ENCODE measurements at places on chromosomes 6 and 20.
A peak's percentile ranks its signal among the peaks of the same experiment; 100 is the strongest.

GRCh38 chr6:15569035-15569995 lies 93.5 kb downstream of the DTNBP1 start:
- H3K27ac ChIP-seq, result no peak overlapping the region
- no peak overlapping the region for H3K4me3 ChIP-seq
- no peaks in the 10 kb centered on the region for H3K4me1 ChIP-seq

DNA sequence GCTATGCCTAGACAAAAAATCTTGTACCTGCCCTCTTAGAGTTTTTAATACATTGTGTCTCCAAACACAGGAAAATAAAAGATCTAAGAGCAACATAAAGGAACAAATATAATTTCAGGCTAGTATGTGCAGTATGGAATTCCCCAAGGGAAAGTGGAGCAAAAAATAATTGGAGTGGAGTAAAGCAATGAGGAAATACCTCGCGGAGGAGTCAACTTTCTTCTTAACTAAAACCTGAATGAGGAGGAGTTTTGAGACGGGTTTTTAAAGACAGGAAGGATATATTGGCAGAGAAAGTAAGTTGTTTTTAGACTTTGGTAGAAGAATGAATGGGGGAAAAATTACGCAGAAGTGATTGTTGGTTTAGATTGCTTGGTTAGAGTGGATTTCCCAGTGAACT lies 14.0 kb downstream of the HIVEP1 start:
- no peaks in the 10 kb centered on the region for H3K36me3 ChIP-seq
- no peak for DNase-seq
- H3K27ac ChIP-seq, result no peak overlapping the region
- no peaks in the 10 kb centered on the region for H3K27me3 ChIP-seq
- peaks cover 13% of the 10 kb centered on the region for H3K4me1 ChIP-seq

DNA sequence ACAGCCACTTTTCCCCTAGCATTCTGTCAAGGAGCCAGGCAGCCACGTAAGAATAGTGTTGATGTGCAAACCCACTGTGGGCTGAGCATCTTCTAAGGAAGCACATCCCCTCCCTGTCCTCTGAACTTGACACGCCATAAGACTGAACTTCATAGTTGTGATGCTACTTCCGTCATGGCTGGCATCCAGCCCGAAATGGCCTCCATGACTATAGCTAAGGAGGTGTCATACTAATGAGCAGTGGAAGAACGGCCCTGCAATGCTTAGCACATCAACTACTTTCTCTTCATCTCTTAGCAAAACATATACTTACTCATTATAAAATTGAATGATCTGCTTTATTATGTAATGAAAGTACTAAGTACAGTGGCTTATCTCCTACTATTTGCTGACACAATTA lies 110.2 kb downstream of the GJA10 start:
- H3K36me3 ChIP-seq, result peaks cover 80% of the 10 kb centered on the region
- no peak overlapping the region for H3K4me3 ChIP-seq
- no peaks in the 10 kb centered on the region for H3K27me3 ChIP-seq
- no peak overlapping the region for H3K27ac ChIP-seq
- H3K4me1 ChIP-seq, result peaks cover 10% of the 10 kb centered on the region
- DNase-seq, result no peak

- H3K27ac ChIP-seq, result no peak overlapping the region
- no peaks in the 10 kb centered on the region for H3K36me3 ChIP-seq
- no peak for DNase-seq
- H3K27me3 ChIP-seq, result no peaks in the 10 kb centered on the region
Observed at GRCh38 chr6:141347086-141347485, 785.6 kb upstream of the GJE1 start.

DNA sequence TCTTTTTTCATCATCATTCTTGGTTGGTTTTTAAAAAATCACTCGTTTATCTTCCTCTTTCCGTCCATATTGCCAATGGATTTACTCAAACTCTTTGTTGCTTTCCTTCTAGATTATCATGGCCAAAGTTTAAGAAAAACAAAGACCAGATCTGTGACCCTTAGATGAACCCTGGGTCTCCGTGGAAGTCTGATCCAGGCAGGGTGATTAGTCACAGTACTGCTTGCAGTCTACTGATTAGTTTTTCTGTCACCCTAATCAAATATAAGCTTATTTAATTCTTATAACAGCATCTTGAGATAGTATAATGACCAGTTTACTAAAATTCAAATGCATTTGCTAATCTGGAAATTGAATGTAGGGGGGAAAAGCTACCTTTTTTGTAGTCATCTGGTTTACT lies 6.0 kb upstream of the SMIM28 start:
- no peaks in the 10 kb centered on the region for H3K4me1 ChIP-seq
- H3K27ac ChIP-seq, result no peak overlapping the region
- no peaks in the 10 kb centered on the region for H3K36me3 ChIP-seq
- H3K4me3 ChIP-seq, result no peak overlapping the region

- no peaks in the 10 kb centered on the region for H3K27me3 ChIP-seq
- H3K36me3 ChIP-seq, result peaks cover 39% of the 10 kb centered on the region
- H3K27ac ChIP-seq, result peak overlapping the region; percentile 7
- DNase-seq, result no peak
Observed at GRCh38 chr6:41929924-41930323, 8.6 kb downstream of the BYSL start.

- no peak for DNase-seq
- no peaks in the 10 kb centered on the region for H3K4me1 ChIP-seq
- H3K27me3 ChIP-seq, result no peaks in the 10 kb centered on the region
- no peak overlapping the region for H3K27ac ChIP-seq
- H3K36me3 ChIP-seq, result no peaks in the 10 kb centered on the region
- H3K4me3 ChIP-seq, result no peak overlapping the region
Observed at GRCh38 chr6:50404643-50405042, 308.7 kb upstream of the TFAP2D start.

- no peak overlapping the region for H3K27ac ChIP-seq
- no peaks in the 10 kb centered on the region for H3K27me3 ChIP-seq
- H3K4me3 ChIP-seq, result no peak overlapping the region
- no peak for DNase-seq
Observed at GRCh38 chr6:144749263-144749662, 464.1 kb downstream of the UTRN start.

- DNase-seq, result no peak
- H3K36me3 ChIP-seq, result no peaks in the 10 kb centered on the region
- no peak overlapping the region for H3K4me3 ChIP-seq
- no peaks in the 10 kb centered on the region for H3K27me3 ChIP-seq
Observed at GRCh38 chr6:120378582-120379220, 955.6 kb downstream of the TBC1D32 start.

GRCh38 chr6:157227202-157228166 lies 95.8 kb downstream of the TMEM242 start:
- H3K4me3 ChIP-seq, result no peak overlapping the region
- DNase-seq, result peak; percentile 57
- no peaks in the 10 kb centered on the region for H3K27me3 ChIP-seq
- H3K36me3 ChIP-seq, result no peaks in the 10 kb centered on the region
- no peak overlapping the region for H3K27ac ChIP-seq
- peaks cover 40% of the 10 kb centered on the region for H3K4me1 ChIP-seq

DNA sequence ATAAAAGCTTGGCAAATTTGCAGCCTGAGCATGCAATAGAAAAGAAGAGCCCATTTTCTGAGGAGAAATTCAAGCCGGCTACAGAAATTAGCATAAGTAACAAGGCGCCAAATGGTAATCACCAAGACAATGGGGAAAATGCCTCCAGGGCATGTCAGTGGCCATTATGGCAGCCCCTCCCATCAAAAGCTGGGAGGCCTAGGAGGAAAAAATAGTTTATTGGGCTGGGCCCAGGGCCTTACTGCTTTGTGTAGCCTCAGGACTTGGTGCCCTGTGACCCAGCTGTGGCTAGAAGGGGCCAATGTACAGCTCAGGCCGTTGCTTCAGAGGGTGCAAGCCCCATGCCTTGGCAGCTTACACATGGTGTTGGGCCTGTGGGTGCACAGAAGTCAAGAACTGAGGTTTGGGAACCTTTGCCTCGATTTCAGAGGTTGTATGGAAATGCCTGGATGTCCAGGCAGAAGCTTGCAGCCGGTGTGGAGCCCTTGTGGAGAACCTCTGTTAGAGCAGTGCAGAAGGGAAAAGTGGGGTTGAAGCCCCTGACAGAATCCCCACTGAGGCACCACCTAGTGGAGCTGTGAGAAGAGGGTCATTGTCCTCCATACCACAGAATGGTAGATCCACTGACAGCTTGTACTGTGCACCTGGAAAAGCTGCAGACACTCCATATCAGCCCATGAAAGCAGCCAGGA lies 328.5 kb upstream of the MAP3K7 start:
- no peaks in the 10 kb centered on the region for H3K4me1 ChIP-seq
- H3K36me3 ChIP-seq, result no peaks in the 10 kb centered on the region

DNA sequence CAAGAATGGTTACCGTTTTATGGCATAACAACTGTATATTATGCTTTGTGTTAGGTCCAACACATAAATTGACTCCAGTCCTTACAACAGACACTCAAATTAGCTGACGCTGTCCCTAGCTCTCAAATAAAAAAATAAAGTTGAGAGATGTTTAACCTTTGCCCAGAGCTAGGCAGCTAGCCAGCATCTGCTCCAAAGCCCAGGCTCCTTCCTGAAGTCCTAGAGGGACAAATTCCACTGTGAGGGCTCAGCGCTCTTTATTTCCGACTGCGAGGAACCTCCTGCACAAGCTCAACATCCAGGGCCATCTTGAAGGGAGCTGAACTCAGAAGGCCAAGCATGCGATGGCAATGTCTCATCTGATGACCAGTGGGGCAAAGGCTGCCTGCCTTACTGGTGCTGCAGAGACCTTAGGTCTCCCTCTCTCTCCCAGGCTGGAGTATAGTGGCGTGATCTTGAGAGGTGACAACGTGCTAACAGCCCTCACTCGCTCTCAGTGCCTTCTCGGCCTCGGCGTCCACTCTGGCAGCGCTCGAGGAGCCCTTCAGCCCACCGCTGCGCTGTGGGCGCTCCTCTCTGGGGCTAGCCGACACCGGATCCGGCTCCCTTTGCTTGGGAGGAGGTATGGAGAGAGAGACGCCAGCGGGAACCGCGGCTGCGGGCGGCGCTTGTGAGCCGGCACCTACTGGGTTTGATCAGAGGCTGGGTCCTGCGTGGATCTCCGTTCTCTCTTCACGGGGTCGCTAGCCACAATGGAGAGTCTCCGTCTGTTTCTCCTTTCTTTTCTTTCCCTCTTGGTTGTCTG lies 24.7 kb upstream of the GFOD1 start:
- H3K4me3 ChIP-seq, result no peak overlapping the region
- H3K4me1 ChIP-seq, result no peaks in the 10 kb centered on the region
- no peaks in the 10 kb centered on the region for H3K27me3 ChIP-seq
- no peaks in the 10 kb centered on the region for H3K36me3 ChIP-seq
- H3K27ac ChIP-seq, result no peak overlapping the region
- no peak for DNase-seq

DNA sequence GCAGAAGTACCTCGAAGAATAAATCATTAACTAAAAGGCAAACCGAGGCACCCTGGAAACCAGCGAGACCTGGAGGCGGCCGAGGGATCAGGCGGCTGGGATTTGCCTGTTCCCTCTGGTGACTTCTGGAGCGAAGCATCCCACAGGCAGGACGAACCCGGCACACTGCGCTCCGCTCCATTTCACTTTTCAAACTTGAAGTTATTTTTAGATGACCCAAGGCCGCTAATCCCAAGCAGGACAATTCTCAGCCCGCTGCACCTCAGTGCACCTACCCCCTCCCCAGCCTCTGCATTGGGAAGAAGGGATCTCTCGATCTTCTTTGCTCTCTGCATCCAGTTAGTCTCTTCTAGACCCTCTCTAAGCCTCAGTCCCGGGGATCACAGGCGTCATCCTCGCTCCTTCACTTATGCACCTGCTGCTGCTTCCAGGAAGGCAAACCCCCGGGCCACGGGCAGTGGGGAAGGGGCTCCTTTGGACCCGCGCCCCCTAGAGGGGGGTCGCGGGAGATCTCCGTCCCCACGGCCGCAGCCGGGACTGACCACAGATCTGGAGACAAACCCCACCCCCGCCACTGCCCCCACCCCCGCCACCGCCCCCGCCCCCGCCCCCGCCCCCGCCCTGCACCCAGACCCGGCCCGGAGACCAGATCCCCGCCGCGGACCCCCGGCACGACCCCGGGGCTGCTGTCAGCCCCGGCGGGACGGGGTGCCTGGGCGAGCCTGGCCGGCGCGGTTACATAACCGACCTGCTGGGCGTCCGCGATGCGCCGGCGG lies 636 bp downstream of the RCAN2 start:
- no peak overlapping the region for H3K27ac ChIP-seq
- DNase-seq, result no peak
- peaks cover 6% of the 10 kb centered on the region for H3K27me3 ChIP-seq

- no peak overlapping the region for H3K27ac ChIP-seq
- H3K4me1 ChIP-seq, result no peaks in the 10 kb centered on the region
- H3K27me3 ChIP-seq, result no peaks in the 10 kb centered on the region
Observed at GRCh38 chr6:20092071-20092566, 120.2 kb downstream of the MBOAT1 start.

DNA sequence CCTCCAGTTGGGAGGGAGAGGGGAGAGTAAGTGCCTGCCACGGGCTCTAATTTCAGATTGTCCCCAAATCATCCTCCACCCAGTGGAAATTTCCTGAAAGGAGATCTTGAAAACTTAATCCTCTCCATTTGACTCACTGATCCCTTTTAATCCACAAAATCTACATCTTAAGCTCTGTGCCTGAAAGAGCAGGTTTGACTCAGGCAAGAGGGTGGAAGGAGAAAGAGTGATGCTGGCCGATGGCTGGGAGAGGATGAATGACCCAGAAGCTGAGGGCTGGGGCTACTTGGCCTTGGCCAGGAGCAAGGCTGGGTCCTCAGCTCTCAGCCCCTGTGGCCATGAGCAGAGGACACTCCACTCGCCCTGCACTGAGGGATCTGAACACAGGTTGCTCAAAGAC lies 8.1 kb downstream of the BPIFA2 start:
- no peak for DNase-seq
- no peak overlapping the region for H3K4me3 ChIP-seq
- H3K27ac ChIP-seq, result no peak overlapping the region
- H3K4me1 ChIP-seq, result no peaks in the 10 kb centered on the region
- no peaks in the 10 kb centered on the region for H3K36me3 ChIP-seq
- H3K27me3 ChIP-seq, result no peaks in the 10 kb centered on the region

GRCh38 chr20:4502756-4503155 lies 219.0 kb upstream of the PRND start:
- H3K36me3 ChIP-seq, result no peaks in the 10 kb centered on the region
- no peak overlapping the region for H3K27ac ChIP-seq
- DNase-seq, result no peak
- no peaks in the 10 kb centered on the region for H3K27me3 ChIP-seq
- no peak overlapping the region for H3K4me3 ChIP-seq
- H3K4me1 ChIP-seq, result no peaks in the 10 kb centered on the region

GRCh38 chr20:51938559-51939258 lies 136.4 kb upstream of the SALL4 start:
- H3K36me3 ChIP-seq, result no peaks in the 10 kb centered on the region
- H3K4me3 ChIP-seq, result no peak overlapping the region
- DNase-seq, result no peak
- no peaks in the 10 kb centered on the region for H3K27me3 ChIP-seq
- no peak overlapping the region for H3K27ac ChIP-seq

DNA sequence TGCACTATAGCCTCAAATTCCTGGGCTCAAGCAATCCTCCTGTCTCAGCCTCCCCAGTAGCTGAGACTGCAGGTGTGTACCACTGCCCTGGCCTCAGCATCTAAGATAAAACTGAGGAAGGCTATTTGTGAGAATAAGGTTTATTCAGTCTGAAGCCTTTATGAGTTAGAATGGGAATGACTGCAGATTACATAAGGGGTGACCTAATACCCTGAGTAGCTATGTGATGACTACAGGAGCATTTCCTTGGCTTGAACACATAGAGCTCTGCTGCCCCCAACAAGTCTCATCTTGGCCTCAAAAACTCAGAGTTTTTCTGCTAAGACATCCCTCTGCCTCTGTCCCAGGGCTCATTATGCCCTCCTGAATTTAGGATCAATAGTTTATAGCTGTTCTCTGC lies 7.6 kb downstream of the GSS start:
- H3K27me3 ChIP-seq, result no peaks in the 10 kb centered on the region
- DNase-seq, result no peak
- H3K27ac ChIP-seq, result no peak overlapping the region
- no peaks in the 10 kb centered on the region for H3K4me1 ChIP-seq

All from naive thymus-derived CD4-positive, alpha-beta T cell (primary cell).